EL (cell line): ENCODE measurements at places on chromosomes 16 and 17.

- no peak for DNase-seq
These were observed 10.9 kb downstream of the RAB40C start for GRCh38 chr16:600781-601180.

DNA sequence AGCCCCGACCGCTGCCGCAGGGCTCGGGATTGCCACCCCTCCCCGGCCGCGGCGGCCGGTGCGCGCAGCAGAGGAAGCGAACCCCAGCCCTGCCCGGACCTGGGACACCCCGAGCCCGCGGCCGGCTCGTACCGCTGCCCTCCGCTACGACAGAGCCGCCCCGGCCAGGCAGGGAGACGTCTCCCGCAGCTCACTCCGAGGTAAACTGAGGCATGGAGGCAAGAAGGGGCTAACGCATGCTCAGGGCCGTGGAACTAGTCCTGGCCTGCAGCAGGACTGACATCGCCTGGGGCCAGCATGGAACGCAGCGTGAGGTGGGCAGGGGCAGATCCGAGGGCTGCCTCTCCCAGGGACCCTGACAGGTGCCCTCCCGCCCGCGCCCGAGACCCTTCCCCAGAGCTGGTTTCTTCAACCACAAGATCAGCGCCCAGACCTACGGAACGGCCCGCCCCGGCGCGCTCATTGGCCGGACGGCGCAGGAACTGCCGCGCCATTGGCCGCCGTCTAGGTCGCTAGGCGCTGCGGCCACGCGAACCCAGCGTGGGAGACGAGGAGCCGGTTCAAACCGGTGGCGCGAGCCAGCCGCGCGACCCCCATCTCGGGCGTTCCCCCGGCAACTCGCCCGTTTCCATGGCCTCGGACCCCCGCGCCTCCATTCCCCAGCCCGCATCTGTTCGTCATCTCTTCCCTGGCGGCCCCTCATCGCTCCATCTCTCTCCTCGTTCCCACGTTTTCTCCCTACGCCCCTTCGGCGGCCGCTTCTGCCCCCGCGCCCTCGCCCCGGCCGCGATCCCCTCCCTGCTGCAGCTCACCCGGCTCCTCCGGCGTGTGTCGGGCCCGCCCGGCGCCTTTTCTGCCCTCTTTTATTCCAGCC is at the start of gene SLC43A2:
SLC43A2 (minus strand) TSS at position 853 of the 874 bp plus-strand sequence. CDS start 960 bp downstream, outside the sequence.
- peak; percentile 77 for DNase-seq

- DNase-seq, result no peak
These were observed 93.8 kb downstream of the CDC27 start for GRCh38 chr17:47095268-47095667.

GRCh38 chr17:81550830-81551457 is 1.2 kb downstream of the FAAP100 start:
- DNase-seq, result no peak

GRCh38 chr17:40563220-40564052 is 1.8 kb downstream of the CCR7 start:
- no peak for DNase-seq

DNA sequence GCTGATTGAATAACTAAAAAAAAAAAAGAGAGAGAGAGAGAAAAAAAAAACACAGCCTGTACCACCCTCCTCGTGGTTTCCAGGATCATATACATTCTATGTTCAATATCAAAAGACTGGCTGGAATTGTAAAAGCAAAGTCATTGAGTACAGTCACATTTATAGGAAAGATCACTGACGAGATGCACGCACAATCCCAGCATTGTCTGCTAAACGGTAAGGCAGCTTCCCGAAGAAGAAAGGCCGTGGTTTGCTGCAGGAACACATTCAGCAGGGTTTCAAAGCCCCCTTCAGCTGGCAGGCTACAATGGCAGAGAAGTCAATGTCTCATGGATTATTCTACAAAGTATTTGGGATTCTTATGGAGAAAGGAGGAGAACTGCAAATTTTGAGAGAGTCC is 9.3 kb downstream of the NQO1 start:
- no peak for DNase-seq

DNA sequence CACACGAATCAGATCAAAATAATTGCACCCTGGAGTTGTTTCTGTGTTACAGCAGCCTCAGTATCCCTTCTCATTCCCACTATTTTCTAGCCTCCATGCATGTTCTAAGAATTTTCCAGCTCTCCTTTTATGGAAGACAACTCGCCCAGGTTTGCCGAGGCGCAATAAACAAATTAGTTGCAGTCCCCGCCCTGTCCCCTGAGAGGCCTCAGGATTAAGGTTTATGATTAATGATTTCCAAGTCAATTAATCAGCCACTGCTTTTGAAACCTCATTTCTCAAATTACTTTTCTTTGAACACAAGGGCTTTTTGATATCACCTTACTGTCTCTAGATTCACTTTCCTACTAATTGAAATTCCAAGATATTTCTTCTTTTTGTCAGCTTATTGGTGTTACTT is 138.3 kb upstream of the HSBP1 start:
- no peak for DNase-seq

- DNase-seq, result no peak
These were observed 33.7 kb downstream of the GDE1 start for GRCh38 chr16:19488213-19488640.

DNA sequence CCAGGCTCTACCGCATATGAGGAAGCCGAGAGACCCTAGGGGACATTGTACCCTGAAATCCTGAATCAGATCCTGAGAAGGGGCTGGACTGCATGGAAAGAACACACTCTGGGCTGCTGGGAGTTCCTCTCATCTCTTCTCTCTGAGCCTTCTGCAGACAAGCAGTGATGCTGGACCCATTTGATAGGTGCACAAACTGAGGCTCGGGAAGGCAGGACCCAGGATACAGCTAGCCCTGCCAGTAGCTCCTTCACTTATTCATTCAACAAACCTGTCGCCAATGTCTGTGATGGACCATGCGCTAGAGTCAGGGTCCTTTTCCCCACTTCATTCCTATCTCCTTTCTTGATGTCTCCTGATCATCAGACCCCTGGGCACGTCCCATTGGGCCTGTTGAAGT is 1.9 kb downstream of the SBK1 start:
- no peak for DNase-seq

DNA sequence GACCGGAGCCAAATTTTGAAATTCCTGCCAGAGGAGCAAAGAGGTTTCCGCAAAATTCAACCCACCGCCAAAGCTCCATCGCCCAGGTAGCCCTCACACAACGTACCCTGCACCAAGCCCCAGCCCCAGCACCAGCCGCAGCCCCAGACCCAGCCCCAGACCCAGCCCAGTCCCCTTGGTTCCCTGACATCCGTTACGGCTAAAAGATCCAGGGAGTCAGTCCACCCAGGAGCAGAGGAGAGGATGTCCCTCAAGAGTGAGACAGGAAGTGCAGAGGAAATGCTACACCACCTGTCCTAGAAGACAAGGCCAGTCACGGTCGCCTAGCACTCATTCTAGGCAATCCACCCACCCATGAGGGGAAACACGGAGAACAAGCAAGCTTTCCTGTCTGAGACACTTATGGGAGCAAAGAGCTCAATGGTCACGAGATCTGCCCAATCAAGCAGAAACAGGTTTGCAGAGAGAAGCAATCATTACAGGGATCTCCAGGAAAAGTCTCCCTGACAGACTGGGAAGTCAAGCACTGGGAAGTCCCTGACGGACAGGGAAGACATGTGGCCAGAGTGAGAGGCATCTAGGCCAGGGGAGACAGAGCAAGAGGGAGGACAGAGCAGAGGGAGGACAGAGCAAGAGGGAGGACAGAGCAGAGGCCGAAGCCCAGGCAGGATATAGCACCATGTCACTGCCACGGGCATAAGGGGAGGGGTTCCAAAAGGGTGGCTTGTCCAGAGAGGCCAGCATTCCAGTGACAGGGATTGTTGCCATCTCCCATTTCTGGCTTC is 15.0 kb upstream of the KCNJ18 start:
- DNase-seq, result no peak

GRCh38 chr16:72013888-72014581 is 5.5 kb downstream of the DHODH start:
- no peak for DNase-seq

DNA sequence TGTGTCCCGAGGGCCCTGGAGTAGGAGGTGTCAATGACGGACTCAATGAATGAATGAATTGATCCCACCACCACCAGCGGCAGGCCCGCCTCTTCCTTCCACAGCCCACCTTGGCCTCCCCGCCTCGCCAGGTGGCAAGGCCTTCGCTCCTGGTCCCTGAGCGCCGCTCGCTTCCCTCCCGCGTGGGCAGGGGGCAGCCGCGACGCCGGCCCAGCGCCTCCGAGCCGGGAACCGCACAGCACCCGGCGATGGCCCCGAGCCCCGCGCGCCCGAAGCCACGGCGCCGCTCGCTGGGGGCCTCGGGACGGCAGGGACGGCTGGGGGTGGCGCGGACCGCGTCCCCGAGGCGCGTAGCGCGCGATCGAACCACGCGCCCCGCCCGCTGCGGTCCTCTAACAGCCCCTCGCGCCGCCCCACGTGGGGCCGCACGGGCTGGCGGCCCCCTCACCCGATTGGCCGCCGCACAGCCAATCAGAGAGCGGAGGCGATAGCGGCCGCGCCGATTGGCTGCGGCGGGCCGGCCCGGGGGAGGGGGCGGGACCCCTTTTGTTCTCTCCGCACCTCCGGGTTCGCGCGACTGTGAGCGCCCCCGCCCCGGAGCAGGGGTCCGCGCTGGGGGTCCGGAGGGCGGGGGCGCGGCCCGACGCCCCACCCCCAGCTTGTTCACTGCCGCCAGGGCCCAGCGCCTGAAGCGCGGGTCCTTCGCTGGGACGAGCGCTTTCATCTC is 31.4 kb downstream of the ACTG1 start:
- peak; percentile 45 for DNase-seq

GRCh38 chr16:81592353-81592866 is 147.8 kb downstream of the CMIP start:
- DNase-seq, result no peak

DNA sequence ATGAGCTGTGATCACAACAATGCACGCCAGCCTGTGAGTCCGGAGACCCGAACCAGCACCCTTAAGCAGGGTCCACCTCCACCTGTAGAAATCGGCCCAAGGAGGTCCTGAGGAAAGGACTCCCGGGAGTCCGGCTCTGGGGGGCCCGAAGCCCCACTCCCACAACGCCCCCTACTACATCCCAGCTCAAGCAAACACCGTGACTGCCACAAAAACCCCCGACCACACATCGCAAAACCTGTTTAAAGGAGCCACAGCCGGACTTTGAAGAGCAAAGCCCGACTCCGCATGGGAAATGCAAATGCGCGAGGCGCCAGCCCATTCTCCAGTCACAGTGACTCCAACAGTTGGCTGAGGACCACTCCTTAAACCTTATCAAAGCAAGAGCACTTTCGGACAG is 682.4 kb downstream of the KCNJ18 start:
- no peak for DNase-seq

DNA sequence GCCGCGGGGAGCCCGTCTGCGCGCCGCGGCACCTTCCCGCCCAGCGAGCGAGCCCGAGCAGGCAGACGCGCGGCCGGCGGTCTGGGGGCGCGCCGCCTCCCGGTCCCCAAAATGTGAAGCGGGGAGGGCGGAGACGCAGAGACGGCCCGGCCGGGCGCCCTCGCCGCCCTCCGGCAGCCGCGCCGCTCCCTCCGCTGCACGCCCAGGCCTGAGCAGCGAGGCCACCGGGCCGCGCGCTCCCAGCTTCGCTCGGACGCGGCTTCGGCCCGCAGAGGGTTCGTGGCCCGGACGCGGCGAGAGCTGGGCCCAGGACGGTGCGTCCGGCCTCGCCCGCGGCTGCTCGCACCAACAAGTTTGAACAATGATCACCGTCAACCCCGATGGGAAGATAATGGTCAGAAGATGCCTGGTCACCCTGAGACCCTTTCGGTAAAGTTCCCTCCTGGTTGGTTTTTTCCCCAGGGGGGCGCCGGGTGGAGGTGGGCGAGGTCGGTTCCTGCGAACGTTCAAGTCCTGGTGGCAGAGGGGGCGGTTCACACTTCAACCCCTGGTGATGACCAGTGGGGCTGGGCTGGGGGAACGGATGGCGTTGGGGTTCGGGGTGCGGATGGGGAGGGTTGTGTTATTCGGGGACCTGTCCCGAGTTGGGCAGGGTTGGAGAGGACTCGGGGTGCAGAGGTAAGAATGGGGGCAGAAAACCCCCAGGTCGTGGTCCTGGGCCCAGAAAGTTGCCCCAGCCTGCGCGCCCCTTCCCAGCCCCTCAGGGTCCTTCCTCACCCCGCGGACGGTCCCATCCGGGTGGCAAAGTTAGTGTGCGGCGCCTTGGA is 678 bp downstream of the MGAT5B start:
- peak; percentile 31 for DNase-seq

DNA sequence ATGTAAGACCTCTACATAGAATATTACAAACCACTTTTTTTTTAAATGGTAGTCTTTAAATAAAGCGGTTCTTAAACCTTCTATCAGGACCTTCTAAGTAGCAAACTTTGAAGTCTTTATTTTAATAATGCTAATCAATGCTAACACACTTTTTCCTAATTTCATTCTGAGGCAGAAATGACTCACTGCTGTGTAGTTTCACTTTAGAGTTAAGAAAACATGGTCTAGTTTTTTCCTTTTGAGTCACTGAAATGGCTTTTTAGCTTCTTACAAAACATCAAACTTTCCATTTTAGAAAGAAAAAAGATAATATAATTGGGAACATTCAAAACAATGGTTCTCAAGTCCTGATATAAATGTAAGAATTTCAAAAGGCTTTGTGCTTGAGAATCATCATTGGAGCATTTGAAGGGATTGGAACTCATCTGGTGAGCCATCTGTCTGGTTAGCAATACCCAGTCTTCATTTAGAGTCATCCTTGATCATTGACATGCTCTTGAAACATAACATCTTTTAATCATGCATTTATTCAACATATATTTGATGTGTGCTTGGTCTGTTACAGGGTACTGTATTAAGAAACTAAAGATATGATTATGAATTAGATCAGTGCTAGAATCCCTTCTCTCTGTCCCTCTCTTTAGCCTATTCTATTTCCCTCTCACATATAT is 258.3 kb upstream of the MON1B start:
- no peak for DNase-seq
